ENCODE measurements at places on chromosomes 13 and 19.

GRCh38 chr13:28336193-28336657 is 158.7 kb downstream of the FLT1 start:
- DNase-seq = no peak

- no peak for DNase-seq
These were observed 2.8 kb downstream of the TYROBP start for GRCh38 chr19:35905178-35905727.

DNA sequence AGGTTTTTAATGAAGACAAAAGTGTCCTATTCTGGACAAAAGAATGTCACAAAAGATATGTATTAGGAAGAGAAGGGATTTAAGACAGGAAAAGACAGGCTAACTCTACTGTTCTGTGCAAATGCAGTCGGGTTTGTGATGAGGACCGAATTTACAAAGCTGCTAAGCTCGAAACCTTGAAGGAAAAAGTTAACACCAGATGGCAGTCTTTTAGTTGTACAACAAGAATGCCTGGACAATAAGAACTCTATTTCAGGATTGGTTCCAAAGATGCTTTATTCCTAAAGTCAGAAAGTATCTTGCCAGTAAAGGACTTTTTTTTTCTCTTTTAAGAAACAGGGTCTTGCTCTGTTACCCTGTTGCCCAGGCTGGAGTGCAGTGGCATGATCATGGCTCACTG is 51.1 kb downstream of the HS6ST3 start:
- DNase-seq = no peak

- peak; percentile 89 for DNase-seq
These were observed 16.1 kb upstream of the RASA3 start for GRCh38 chr13:114148521-114148855.

DNA sequence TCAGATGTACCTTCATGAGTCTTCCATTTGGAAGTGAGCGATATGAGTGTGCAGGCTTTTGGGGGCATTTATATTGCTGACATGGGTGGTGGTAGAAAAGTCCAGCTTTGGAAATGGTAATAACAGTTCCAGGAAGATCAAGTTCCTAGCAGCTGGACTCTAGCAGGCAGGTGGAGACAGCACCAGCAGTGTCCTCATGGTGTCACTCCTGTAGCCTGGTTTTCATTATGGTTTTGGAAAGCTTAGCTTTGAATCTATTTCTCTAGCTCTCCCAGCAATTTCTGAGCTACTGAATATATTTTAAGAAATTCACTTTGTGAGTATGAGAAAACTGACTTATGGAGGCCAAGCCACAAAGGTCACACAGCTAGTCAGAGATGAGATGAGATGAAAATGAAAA is 523.2 kb upstream of the HTR2A start:
- DNase-seq = no peak

DNA sequence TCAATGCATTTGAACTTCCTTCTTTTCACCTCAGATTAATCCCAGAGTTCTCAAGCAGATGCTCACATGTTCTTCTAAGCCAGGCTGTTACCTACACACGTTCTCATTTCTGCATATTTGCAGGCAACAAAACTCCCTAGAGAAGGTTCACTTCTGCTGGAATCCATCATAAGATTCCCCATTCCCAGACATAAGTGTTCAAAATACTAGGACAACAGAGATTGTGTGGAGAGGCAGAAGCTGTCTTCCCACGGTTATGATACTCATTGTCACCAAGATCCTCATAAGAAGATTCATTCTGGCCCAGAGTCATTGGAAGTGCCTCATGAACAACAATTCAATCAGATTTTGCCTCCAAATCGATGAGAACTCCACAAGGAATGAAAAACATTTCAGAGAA is 931.6 kb upstream of the MIR17HG start:
- no peak for DNase-seq

DNA sequence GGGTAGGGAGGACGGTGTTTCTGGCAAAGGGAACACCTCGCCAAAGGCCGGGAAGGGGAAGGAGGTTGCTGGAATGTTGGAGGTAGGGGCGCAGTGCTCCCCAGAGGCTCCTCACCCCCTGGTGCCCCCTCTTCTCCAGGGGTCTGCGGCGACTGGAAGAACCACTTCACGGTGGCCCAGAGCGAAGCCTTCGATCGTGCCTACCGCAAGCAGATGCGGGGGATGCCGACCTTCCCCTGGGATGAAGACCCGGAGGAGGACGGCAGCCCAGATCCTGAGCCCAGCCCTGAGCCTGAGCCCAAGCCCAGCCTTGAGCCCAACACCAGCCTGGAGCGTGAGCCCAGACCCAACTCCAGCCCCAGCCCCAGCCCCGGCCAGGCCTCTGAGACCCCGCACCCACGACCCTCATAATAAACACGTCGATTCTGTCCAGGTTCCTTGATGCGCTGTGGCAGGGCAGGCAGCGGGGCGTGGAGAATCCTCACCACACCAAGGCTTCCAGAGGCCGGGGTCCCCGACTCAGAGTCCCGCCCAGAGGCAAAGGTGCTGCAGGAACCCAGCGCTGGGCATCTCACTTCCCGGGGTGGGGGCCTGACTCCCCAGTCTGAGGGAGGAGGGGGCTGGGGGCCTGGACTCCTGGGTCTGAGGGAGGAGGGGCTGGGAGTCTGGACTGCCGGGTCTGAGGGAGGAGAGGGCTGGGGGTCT is 7.4 kb upstream of the SPACA4 start:
- DNase-seq = no peak

DNA sequence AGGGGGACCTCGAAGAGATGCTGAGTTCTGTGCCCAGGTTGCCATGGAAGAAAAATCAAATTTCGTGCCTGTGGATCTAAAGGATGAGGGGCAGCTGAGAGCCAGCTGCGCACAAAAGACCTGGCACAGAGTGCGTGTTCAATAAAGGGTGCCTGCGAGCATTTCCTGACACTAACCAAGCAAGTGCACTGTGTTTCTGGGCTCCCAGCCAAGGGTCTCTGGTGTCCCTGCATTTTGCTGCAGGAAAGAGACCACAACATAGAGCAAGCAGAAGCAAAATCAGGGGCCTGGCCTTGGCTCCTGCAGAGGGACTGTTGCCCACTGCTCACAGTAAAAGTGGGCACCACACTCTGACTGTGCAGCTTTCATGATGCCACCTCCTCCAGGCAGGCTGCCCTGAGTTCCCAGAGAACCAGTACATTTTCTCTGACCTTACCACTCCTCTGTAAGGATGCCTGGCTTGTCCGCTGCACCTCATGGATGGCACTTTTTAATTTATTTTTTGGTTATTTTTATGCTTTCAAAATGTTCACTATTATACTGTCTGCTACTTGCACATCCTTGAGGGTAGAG is 70.8 kb upstream of the GPR12 start:
- no peak for DNase-seq

GRCh38 chr13:50225193-50226155 is 210.2 kb downstream of the KCNRG start:
- DNase-seq = no peak

DNA sequence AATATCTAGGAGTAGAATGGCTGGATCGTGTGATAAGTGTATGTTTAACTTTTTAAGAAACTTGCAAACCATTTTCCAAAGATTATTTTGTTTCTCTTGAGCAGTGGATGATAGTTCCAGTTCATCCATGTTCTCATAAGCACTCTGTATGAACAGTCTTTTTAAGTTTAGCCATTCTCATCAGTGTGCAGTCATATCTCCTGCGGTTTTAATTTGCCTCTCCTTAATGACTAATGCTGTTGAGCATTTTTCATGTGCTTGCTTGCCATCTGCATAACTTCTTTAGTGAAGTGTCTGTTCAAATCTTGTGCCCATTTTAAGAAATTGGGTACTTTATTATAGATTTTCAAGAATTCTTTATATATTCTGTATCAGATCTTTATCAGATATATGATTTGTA is 58.6 kb downstream of the WASF3 start:
- DNase-seq = no peak

GRCh38 chr13:69904784-69905183 is 202.8 kb upstream of the ATXN8OS start:
- DNase-seq = no peak

DNA sequence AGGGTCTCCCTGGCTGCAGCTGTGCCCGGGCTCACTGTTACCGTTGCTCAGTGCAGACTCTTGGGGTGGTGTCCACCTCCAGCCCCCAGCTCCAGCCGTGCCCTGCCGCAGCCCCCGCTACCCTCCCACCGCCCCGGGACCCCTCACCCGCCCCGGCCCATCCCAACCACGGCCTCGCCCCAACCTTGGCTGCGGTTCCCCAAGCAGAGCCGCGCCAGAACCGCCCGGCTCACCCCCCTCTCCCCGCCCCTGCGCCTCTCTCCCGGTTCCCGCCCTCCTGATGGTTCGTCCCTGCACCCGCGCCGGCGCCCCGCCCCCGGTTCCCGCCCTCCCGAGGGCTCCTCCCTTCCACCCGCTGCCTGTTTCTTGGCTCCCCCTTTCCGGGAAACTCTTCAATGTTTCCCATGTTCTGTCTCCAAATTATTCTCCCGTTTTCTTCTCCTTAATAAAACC is 40.3 kb downstream of the ANKRD10 start:
- DNase-seq = peak; percentile 78

Measured in activated naive CD4-positive, alpha-beta T cell treated with anti-CD3 and anti-CD28 coated beads for 36 hours (primary cell).